Panc1 (cell line): ENCODE measurements at places on chromosomes 1 and 21.
A peak's percentile ranks its signal among the peaks of the same experiment; 100 is the strongest.

DNA sequence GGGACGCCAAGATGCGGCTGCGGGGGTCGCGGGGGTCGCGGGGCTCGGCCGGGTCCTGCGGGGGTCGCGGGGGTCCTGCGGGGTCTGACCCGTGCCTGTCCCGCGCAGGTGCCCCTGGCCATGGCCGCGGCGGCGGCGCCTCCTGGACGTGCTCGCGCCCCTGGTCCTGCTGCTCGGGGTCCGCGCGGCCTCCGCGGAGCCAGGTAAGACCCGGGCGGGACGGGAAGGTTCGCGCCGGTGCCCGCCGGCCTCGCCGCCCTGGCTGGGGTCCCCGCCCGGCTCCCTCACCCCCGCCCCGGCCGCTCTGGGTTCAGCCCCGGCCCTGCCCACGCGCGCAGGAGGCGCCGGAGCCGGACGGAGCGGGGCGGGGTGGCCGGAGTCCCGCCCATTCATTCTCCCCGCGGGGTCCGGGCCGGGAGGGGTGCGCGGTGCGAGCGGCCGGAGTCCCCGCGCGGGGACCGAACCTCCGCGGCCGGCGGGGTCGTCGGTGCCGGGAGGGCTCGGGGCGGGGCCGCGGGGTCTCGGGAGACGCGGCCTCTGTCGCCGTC, 380 bp downstream of the COL18A1 start:
- no peak for DNase-seq

GRCh38 chr1:11513681-11514080, 34.7 kb downstream of the DISP3 start:
- no peak for DNase-seq

- DNase-seq: no peak
Measured at GRCh38 chr1:147720557-147720956, 39.8 kb downstream of the GJA5 start.

- peak; percentile 13 for DNase-seq
Measured at GRCh38 chr1:187413405-187414169, 584.8 kb downstream of the PLA2G4A start.

- no peak for DNase-seq
Measured at GRCh38 chr1:235507623-235508022, 3.4 kb upstream of the B3GALNT2 start.

DNA sequence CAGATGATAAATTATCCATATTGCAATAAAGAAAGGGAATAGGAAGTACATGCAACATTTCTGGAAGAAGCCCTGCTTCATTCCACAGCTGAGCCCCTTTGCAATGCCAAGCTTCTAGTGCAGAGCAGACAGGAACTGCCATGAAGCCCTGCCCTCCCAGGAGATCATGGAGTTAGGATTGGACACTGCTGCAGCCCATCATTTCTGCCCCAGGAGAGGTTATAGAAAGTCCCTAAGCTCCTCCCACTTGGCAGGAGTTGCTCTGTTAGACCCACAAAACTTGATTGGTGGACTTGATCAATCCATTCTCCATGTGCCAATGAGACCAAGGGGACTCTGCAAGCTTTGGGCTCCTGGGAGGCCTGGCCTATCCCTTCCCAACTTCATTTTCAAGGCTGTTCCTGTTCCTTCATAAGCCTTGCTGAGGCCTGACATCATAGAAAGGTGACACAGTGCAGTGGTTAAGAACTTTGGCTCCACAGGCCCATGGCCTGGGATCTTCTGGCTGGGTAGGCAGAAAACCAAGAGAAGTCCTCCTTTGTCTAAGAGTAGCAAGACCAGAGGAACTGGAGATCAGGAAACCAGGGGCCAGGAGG, 1.3 kb upstream of the LAPTM5 start:
- DNase-seq: no peak

DNA sequence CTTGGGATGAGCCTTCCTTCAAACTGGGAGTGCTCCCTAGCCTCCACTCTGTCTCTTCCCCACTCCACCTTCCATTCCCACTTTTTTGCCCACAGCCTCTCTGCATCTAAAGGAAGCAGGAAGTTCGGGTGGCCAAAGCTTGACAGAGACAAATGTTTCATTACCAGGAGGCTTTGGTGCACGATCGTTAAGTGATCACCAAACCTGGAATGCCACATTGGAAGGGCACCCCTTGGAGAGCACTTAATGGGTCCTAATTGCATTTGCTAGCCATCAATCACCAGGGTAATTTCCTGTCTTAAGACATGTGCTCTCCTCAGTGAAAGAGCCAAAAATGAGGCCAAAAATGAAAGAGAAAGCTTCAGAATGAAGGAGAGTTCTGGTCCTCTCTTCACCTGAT, 206.5 kb downstream of the TNR start:
- no peak for DNase-seq

DNA sequence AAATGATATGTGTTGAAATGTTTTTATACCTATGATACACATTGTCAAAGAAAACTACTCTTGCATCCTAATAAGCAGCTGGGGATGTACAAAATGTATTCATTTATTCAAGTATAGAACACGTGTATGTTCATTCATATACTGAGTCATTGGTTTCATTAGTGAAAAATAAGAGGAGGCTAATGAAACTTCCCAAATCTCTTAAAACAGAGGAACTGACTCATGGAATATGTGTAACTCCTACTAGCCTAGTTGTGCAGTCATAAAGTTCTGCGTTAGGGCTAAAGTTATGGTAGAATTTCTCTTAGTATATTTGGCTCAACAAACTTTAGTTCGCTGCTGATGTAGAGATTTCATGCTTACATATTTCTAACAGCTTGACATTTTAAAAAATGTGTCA, 441.6 kb downstream of the NCAM2 start:
- DNase-seq: no peak

- DNase-seq: no peak
Measured at GRCh38 chr1:87202922-87203655, 125.6 kb upstream of the LMO4 start.

DNA sequence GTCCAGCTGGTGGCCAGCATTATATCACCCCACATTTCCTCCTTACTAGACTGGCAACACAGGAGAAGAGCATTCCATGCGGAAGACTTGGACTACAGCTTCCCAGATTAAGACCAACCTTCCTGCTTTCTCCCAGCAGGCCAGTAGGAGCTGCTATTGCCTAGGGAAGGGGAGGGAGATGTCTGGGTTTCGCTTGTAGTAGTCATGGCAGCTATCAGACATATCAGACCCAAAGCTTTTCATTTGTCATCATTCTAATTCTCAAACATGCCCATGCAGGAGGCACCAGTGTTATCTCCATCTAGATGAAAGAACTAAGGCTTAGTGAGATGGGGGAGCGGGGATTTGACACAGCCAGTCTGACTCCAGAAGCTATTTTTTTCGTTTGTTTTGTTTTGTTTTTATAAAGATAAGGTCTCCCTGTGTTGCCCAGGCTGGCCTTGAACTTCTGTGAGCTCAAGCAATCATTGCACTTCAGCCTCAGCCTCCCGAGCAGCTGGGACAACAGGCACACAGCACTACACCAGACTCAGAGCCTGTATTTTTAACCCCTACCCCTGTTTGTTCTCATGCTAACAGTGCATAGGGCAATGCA, 4.5 kb downstream of the PLA2G2A start:
- peak; percentile 45 for DNase-seq

GRCh38 chr21:44924606-44925377, 4.1 kb upstream of the ITGB2 start:
- no peak for DNase-seq

GRCh38 chr1:31043631-31044030, 21.9 kb downstream of the PUM1 start:
- DNase-seq: no peak

DNA sequence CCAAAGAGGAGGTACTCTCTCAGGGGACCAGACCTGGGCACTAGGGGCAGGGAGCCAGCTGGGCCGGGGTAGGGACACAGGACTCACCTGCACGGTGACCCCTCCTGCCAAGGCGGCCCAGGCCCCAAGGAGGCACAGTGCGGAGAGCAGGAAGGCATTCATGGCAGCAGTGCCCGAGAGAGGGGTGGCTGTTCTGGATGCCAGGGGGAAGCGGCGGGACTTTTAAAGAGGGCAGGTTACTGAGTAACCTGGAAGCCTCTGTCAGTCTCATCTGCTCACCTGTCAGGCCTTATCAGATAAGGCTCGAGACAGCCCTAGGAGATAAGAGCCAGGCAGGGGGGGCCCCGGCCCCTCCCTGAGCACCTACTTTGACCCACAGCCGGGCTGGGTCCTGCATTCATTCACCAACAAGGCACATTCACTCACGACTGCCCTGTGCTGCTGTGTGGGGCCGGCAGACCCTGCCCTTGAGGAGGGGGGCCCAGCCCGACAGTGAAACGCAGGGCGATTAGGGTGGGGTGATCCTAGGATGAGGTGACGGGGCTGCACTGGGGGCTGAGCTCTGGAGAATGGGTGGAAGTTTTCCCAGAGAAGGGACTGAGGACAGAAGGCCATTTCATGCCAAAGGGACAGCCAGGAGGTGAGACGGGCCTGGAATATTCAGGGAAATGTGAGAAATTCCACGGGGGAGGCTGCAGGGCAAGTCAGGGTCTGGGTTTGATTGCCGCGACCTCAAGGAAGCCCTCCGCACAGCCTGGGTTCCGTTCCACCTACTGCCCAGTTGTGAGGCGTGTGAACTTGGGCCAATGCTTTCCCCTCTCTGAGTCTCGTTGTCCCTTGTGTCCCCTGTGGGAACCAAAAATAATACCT, at the start of gene GUCA2A:
Gene GUCA2A (minus strand): TSS at position 195 of the 870 bp plus-strand sequence. CDS start 33 bp downstream, at position 162.
- DNase-seq: no peak

DNA sequence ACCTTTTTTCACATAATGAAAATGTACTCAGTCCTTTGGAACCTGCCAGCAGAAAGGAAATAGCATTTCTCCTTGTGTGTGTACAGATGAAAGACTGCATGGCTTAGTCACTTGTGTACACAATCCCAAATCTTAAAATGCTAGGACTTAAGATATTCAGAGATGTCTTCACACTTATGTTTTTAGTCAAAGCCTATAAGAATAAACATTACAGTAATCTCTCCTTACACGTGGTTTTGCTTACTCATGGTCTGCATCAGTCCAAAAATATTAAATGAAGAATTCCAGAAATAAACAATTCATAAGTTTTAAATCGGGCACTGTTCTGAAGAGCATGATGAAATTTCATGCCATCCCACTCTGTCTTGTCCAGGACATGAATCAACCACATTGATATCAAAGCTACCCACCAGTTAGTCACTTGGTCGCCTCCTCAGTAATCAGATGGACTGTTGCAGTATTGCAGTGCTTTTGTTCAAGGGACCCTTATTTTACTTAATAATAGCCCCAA, 75.7 kb upstream of the RRP15 start:
- peak; percentile 86 for DNase-seq

DNA sequence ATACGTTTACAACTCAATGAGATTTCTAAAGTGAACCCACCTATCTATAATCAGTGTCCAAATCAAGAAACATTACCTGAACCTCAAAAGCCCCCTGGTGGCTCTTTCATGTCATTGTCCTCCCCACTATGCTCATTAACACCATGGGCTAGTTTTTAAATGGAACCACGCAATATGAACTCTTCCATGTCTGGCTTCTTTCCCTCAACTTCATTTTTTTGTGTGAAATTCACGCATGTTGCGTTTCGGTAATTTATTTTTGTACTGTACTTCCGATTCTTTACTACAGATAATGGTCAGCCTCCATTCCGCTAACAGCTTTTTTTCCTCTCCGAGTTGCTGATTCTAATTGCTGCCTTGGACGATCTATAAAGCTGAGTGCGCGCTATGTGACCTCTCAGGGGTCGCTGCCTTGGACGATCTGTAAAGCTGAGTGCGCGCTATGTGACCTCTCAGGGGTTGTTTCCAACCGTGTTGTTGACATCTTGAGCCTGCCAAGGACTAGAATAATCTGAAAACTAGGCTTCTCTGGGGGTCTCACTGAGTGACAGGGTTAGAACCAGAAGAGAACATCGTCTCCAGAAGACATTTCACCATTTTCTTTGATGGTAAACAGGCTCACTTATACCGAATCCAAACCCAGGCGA, 1.1 kb upstream of the CACYBP start:
- peak; percentile 48 for DNase-seq

- no peak for DNase-seq
Measured at GRCh38 chr1:232019026-232019340, 392.4 kb downstream of the DISC1 start.

- no peak for DNase-seq
Measured at GRCh38 chr1:32761253-32761877, 55.8 kb downstream of the YARS1 start.

- DNase-seq: no peak
Measured at GRCh38 chr1:51915951-51916350, 37.4 kb upstream of the NRDC start.

DNA sequence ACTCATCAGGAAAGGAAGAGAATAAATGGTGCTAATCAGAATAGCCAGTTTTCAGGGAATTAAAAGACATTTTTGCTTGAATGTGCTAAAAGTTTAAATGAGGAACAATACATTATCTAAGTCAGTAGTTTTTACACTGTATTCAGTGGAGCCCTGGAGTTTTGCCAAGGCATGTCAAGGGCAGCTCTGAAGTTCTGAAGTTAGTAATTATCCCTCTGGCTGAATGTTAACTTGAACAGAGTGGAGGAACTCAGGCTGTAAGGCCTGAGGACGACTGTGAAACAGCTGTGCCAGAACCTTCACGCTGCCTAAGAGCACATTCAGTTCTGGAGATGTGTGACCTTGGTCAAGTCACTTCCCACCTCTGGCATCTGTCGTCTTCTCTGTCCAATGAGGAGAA, 68.1 kb downstream of the EDEM3 start:
- DNase-seq: no peak

DNA sequence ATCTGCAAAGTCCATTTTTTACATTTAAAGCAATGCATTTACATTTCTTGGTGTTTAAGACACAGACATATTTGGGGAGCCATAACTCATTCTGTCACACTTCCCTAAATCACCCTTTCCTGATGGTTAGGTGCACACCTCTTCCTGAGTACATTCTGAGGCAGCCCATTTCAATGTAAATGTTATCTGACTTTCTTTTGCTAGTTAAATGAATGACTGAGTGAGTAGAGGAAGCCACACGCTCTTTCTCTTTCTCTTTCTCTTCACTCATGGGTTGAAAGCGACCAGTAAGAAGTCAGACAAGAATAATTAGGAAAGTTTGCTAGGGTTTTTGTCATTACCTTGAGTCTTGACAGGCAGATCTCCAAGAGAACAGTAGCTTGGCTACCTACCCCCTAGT, 143.1 kb downstream of the S1PR1 start:
- DNase-seq: no peak

- no peak for DNase-seq
Measured at GRCh38 chr1:66003690-66004089, 211.0 kb downstream of the PDE4B start.

GRCh38 chr1:25178917-25179561, 53.3 kb downstream of the SYF2 start:
- no peak for DNase-seq

GRCh38 chr1:175893192-175893591, 149.8 kb upstream of the TNR start:
- DNase-seq: no peak

DNA sequence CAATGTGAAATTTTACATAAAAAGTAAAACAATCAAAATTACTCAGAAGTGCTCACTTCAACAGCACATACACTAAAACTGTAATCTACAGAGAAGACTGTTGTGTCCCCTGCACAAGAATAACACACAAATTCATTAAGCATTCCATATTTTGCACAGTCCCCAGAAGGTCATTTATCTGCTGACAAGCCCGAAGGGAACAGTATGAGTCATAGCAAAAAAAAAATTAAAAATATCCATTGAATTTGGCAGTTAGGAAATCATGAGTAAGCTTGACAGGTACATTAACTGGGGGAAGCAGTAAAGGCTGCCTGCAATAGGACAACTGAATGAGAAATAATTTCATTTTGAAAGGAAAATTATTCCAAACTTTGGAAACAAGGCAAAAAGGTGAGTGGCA, 3.3 kb upstream of the CACYBP start:
- DNase-seq: no peak
